IMR-90 (cell line): ENCODE measurements at places on chromosomes 12 and 14.

GRCh38 chr14:71721791-71722190, 210.4 kb upstream of the RGS6 start:
- DNase-seq: no peak

- no peak for DNase-seq
Observed at GRCh38 chr14:105177082-105177481, 4.0 kb downstream of the NUDT14 start.

DNA sequence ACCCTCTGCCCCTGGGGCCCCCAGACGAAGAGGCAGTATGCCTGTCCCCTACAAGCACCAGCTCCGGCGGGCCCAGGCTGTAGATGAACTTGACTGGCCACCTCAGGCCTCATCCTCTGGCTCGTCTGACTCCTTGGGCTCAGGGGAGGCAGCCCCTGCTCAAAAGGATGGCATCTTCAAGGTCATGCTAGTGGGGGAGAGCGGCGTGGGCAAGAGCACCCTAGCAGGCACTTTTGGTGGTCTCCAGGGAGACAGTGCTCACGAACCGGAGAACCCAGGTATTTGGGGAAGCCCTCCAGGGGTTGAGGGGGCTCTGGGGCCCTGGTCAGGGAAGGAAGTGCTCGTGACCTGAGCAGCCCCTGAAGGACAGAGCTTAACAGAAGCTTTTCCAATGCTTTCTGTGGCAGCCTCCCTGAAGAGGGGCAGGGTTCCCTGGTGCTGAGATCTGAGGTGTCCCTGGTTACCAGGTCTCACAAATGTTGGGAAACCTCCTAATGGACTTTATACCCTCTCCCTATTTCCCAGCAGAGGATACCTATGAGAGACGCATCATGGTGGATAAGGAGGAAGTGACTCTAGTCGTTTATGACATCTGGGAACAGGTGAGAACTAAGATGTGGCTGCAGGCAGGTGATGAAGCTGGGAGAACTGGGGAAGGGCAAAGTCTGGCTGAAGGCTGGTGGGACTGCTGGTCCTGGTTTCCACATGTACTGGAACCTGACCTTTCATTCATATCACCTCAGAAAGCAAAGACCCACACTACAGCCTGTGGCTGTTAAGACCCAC, 1.9 kb downstream of the REM2 start:
- DNase-seq: no peak

DNA sequence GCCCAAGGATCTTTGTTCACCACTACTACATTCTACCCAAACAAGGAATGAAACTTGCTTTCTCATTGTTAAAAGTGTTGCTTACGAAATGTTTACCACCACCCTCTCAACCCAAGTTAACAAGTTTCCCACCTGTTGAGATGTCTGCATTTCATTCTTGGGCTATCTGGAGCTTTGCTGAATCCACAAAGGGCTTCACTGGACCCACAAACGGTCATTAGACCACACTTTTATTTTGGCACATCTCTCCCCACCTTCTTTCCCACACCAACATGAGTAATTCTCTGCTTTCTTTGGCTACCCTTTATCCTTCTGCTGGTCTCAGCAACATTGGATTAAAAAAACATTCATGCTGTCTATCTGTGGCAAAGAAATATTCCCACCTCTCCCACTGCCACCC, 78.0 kb downstream of the TMEM260 start:
- DNase-seq: no peak

GRCh38 chr12:62215506-62215905, 44.7 kb upstream of the USP15 start:
- no peak for DNase-seq

DNA sequence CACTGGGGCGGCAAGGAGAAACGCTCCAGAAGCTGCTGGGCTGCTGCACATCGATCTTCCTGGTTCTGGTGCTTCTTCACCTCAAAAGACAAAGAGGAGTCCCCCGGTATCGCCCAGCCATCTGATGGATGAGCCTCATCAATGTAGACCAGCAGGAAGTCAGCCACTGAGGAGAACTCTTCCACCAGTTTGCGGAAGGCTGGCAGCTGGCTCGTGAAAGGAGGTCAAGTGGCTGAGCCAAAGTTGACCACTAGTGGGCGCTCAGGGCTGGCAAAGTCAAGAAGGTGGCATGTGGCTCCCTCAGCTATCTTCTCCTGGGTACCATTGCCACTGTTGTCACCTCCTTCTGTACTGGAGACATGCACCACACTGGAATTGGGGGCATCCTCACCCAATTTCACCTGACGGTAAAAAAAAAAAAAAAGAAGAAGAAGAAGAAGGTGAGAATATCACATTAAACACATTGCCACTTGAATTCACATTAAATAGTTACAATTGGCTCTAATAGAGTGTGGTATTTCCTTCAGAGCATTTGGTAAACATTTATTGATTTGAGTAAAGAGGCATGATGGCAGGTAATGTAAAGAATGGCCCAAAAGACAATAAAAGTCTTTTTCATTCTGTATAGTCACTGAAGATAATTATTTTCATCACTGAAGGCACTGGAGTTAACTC, 8.3 kb downstream of the DIO2 start:
- no peak for DNase-seq

- peak; percentile 40 for DNase-seq
Observed at GRCh38 chr12:44053549-44054127, 217.8 kb downstream of the TMEM117 start.

GRCh38 chr14:103401223-103402214, 16.3 kb downstream of the MARK3 start:
- peak; percentile 87 for DNase-seq

DNA sequence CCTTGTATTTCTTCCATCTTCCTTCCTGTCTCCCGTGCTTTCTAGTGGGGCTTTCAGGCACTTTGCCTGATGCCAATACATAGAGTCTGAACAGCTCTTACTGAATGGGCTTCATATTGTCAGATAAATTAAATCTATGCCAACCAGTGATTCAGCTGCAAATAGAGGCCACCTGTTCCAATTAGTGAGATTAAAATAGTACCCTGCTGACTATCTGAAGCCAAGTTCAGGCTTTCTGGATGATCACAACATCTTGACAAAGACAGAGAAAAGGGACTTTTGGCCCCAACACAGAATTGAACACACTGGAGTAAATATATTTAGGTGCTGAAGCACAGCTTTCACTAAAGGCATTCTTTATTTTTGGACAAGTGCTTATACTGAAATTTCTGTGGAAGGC, 11.8 kb downstream of the TMCC3 start:
- no peak for DNase-seq

DNA sequence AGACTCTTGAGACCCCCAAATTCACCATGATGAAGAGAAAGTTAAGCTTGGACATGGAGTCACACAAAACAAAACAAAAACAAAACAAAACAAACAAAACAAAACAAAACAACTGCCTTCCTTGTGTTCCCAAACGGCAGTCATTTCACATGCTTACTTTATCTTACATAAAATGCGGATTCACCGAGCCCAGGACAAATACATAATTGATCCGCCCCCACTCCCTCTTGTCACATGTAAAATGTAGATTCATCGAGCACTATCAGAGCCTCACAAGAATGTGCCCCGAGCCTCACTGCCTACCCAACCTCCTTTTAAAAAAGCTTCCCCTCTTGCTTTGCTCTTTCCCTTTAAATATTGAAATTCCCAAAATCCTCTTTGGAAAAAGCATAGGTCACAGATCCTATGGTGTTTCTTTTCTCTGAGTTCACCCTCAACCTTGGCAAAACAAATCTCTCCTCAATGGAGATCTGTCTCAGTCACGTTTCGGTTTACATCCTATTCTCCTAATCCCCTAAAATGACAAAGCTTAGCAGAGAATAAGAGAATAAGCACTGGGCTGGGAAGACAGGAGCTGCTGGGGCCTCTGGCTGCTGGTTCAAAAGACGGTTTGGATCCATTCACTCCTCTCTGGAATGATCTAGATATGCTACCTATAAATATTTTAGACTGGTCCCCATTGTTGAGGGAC, 83.7 kb downstream of the NINJ2 start:
- DNase-seq: no peak
